ENCODE measurements at places on chromosomes 6 and 20.

- no peak for DNase-seq
Measured at GRCh38 chr6:148514091-148514845, 171.6 kb downstream of the SASH1 start.

DNA sequence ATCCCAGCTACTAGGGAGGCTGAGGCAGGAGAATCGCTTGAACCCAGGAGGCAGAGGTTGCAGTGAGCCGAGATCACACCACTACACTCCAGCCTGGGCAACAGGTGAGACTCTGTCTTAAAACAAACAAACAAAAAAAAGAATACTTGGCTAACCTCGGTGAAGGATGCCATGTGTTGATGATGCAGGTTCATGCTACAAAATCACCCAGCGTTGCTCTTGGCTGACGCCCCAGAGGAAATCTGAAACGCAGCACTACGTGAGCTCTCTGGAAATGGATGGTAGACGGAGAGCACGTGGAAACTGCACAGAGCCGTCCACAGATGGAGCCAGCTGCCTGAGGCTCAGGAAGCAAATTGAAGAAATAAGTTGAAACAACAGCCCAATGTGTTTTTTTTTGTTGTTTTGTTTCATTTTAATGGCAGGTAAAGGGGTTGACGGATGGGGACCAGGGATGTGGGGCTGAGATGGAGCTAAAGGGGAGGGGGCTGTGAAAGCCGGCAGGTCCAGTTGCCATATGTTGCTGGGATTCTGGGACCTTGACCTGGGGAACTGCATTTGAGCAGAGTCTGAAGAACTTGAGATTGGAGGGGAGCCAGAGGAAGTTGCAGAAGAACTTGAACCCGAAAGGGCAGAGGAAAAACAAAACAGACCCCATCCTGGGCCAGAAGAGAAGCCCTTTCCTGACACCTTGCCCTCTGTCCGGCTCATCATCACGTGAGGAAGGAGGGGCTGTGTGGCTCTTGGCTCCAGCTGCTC, 12.8 kb upstream of the MANBAL start:
- DNase-seq: no peak

DNA sequence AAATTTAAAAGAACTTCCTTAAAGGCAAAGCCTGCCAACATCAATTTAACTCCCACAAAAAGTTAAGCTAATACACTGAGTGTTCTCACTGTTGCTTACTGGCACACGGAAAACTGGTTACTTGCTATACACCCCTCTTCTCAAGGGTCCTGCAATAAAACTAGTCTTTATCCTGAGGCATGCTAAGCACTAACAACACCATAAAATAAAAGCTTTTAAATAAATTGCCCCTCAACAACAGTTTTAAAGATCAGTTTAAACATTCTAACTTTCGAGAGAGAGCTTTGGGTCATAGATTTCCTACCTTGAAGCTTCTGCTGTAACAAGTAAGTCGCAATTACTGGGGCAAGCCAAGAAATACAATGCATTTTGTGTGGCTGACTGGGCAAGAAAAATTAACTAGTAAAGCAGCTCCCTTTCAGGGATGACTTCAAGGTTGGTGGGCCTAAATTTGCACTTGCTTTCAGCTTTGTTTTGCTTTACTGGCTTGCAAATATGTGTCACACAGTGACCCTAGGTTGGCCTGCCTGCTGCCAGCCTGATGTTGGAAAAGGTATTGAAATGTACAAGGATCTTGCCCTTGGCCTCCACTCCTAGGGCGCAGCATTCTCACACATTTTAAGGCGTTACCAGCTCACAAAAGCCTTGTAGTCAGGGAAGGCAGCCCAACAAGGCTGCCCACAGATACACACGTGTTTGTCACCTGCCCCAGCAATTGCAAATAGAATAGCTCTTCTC, 4.0 kb upstream of the HEY2 start:
- DNase-seq: no peak

- DNase-seq: no peak
Measured at GRCh38 chr6:1993042-1993441, 252.4 kb downstream of the GMDS start.

GRCh38 chr20:24608926-24609667, 139.7 kb downstream of the SYNDIG1 start:
- DNase-seq: no peak

GRCh38 chr6:484086-484745, 92.7 kb downstream of the IRF4 start:
- DNase-seq: no peak

- DNase-seq: no peak
Measured at GRCh38 chr6:143262859-143263258, 187.6 kb downstream of the ADAT2 start.

GRCh38 chr6:166589786-166590574, 3.5 kb upstream of the RAMACL start:
- DNase-seq: no peak

- no peak for DNase-seq
Measured at GRCh38 chr6:160132776-160133338, 11.2 kb downstream of the SLC22A1 start.

DNA sequence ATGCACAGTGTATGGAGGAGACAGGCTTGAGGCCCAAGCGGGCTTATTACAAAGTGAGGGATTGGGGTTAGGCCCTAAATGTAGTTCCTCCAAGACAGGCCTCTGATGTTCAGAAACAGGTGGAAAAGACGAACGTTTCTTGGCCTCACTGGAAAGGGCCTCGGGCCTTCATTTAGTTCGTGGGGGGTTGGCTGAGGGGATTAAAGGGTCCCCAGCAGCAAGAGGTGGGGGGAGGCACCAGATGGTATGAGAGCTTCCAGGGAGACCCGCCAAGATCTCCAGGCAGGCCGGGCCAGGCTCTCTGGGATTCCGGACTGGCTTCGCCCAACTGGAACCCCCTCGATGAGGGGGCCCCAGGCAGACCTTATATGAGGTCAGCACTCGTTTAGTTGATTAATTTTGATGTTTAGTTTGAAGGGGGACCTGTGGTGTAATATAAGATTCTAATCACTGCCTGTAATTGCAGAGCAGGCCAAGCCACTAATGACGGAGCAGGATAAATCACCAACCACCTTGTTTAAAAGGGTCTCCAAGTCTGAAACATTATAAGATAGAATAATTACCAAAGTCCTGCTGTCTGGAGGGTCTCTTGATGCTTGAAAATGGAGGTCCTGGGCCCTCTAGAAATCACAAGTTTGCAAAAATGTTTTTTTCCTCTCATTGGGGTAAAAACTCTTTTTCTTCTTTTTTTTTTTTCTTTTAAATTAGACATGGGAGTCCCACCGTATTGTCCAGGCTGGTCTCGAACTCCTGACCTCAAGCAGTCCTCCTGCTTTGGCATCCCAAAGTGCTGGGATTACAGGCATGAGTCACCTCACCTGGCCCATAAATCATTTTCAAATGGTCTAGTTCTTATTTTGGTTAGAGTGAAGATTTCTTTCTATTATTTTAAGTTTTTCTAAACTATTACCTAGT, 2.2 kb downstream of the HMGA1 start:
- no peak for DNase-seq

DNA sequence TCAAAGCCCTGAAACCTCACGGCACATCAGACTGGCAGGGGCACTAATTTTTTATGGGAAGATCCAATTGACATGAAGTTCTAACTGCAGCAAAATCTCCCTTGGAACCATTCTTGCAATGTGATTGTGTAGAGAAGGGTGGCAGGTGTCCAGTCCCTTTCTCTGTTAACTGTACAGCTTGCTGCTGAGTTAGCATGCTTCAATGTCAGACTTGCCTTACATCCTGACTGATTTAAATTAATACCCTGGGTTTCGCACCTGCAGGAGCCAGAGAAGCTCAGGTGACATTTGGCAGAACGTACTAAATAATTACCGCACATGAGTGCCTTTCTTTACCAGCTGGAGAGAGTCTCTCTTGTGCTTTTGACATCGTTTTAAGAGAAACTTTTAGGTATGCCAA, 123.0 kb downstream of the DOK5 start:
- DNase-seq: no peak

DNA sequence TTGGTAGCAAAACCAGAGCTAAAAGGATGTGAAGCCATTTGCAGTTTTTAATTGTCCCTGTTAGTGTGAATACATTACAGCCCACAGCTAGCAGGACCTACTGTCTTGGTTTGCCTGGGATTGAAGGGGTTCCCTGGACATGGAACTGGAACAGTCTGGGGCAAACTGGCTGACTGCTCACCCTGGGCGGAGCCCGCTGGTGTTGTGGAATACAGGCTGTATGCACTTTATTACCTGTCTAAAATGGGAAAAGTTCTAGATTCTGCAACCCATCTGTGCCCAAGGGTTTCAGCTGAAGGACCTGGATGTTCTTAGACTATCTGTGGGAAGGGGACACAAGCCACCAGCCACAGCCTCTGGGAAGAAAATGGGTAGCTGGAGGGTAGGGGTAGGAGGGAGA, 12.2 kb upstream of the CDKN1A start:
- DNase-seq: no peak

- no peak for DNase-seq
Measured at GRCh38 chr6:82240186-82240585, 7.4 kb downstream of the IBTK start.

- DNase-seq: no peak
Measured at GRCh38 chr6:150905769-150906168, 40.3 kb downstream of the MTHFD1L start.

DNA sequence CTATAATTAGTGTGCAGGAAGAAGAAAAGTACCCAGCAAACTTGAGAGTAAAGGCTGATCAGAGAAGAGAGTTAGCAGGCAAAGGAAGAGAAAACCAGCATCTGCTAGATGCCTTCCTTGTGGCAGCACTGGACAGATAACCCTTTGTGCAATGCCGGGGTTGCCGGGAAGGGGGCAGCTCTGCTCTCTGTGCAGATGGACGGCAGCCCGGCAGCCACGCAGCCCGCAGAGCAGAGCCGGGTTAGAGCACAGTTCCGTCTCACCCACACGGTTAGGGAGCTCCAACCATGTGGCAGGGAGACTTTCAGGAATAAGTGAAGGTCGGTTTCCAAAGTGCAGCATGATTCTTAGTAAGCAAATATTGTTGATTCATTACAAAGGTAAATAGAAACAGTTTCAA, 80.0 kb upstream of the RPS6KA2 start:
- no peak for DNase-seq

DNA sequence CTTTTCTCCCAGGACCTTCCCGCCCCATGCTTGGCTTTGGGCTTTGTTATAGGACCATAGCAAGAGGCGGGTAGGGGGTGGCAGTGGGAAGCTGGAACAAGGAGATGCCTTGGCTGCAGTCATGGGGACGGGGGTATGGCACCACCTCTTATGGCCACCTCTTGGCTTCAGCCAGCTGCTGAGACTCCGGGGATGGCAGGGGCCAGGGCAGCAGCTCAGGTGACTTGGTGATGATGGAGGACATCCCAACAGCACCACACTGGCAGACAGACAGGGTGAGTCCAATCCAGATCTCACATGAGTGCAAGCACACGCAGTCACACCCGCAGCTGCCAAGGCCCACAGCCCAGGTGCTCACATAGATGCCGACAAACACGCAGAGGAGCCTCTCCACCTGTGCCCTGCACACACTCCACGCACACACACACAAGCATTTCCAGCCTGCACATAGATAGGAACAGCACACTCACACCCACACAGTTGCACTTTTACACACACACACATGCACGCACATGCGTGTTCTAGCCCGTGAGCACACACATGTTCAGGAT, 6.2 kb downstream of the NOL4L start:
- DNase-seq: no peak

DNA sequence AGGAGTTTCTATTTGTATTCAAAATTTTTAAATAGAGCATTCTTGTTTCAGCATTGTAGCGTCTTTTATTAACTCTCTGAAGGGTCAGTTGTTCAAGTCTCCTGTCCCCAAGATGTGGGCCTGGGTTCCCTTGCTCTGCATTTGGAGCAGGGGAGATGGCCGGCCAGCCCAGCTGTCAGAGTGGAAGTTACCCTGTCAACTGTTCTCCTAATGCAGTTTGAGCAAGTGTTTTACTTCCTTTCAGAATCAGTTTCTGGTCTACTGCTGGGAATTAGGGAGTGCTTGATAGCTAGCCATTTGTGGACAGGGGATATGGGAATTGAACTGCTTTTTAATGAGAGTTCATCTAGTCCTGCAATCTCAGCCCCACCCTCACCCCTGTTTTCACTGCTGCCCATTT, 116.6 kb downstream of the QKI start:
- DNase-seq: no peak

GRCh38 chr6:139257821-139258398, 33.9 kb downstream of the TXLNB start:
- DNase-seq: no peak

DNA sequence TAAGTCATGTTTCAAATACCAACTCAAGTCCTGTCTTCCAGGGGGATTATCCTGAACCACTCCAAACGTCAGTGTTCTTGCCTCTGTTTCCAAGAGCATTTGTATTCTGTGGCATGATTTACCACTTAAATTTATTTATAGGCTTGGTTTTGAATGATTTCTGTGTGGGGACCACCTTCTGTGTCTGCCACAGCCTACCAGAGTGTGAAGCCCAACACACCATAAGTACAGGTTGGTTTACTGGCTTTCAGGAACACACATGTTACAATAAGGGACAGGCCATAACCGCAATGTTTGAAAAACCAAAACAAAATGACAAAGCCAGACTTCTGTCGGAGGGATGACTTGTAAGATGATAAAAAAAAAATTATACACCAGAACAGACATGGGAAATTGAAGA, 56.5 kb upstream of the MAP3K7 start:
- no peak for DNase-seq

DNA sequence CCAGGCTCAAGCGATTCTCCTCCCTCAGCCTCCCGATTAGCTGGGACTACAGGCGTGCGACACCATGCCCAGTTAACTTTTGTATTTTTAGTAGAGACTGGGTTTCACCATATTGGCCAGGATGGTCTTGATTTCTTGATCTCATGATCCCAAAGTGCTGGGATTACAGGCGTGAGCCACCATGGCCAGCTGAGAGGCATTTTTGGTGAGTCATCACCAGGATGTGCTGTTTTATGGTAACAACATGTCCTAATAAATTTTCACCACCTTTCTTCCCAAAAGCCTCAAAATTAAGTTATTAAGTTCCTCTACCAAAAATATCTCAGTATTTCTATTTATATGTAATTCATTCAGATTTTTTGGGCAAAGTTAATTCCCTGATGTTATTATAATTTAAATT, 53.5 kb downstream of the COL21A1 start:
- no peak for DNase-seq

GRCh38 chr6:10591422-10592160, 70.4 kb downstream of the GCNT2 start:
- no peak for DNase-seq

GRCh38 chr6:152948150-152948768, 34.6 kb downstream of the FBXO5 start:
- no peak for DNase-seq

- no peak for DNase-seq
Measured at GRCh38 chr6:161128230-161128629, 136.7 kb downstream of the MAP3K4 start.

- DNase-seq: no peak
Measured at GRCh38 chr6:155611742-155612141, 156.1 kb upstream of the NOX3 start.

- DNase-seq: no peak
Measured at GRCh38 chr20:12241065-12241464, 323.4 kb downstream of the BTBD3 start.

GRCh38 chr20:53080687-53080962, 108.5 kb downstream of the TSHZ2 start:
- DNase-seq: no peak
